ENCODE measurements at places on chromosomes 1 and 21. TPM values are rescaled to one million over a fixed set of nuclear protein-coding genes. Genes with fewer than 3 reads are reported as not detected.

The IL10RB gene
- total RNA-seq: 8.2 TPM

DNA sequence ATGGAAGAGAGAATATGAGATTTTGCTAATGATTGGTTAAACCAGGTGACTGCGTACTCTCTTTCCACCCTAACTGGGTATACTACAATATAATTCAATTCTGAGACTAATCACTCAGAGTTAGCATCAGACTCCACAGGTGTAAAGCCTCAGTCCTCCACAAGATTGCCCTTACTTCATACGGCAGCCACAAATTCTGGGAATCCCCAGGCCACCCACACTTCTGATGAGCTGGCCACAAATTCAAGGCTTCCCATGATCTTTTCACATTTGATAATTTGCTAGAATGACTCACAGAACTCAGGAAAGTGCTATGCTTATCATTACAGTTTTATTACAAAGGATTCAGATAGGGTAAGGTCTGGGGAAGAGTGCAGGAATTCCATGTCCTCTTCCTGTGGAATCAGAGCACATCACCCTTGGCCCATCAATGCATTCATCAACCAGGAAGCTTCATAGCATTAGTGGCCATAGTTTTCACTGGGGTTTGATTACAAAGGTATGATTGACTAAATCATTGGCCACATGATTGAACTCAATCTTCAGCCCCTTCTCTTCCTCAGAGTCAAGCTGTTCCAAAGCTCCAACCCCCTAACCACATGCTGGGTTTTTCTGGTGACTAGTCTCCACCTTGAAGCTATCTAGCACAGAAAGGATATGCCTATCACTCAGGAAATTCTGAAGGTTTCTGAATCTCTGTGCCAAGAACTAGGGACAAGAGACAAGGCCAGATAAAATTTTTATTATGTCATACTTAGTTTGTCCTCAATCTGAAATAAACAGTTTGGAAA lies 131.7 kb downstream of the HHIPL2 start:
- no peak for DNase-seq

DNA sequence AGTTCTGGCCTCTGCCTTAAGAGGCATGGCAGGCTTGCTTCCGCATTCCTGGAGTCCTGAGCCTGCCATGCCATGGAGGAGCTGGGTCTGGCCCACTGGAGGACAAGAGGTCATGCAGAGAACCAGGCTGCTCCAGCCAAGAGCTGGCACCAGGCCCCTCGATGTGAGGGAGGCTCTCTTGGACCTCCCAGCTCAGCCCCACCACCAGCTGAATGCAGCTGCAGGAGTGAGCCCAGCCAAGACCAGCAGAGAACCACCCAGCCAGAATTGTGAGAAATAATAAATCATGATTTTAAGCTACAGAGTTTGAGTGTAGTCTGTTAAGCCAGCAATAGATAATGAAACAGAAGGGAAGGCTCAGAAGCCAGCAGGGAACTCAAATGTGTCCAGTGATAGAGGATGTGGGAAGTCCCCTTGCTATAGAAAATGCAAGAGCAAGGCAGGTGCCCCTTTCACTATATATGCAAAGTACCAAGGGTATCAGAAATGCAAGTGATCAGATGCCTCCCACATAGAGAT lies 118.4 kb downstream of the HIVEP3 start:
- DNase-seq: peak; percentile 37

The DIO1 gene
- total RNA-seq: not detected

DNA sequence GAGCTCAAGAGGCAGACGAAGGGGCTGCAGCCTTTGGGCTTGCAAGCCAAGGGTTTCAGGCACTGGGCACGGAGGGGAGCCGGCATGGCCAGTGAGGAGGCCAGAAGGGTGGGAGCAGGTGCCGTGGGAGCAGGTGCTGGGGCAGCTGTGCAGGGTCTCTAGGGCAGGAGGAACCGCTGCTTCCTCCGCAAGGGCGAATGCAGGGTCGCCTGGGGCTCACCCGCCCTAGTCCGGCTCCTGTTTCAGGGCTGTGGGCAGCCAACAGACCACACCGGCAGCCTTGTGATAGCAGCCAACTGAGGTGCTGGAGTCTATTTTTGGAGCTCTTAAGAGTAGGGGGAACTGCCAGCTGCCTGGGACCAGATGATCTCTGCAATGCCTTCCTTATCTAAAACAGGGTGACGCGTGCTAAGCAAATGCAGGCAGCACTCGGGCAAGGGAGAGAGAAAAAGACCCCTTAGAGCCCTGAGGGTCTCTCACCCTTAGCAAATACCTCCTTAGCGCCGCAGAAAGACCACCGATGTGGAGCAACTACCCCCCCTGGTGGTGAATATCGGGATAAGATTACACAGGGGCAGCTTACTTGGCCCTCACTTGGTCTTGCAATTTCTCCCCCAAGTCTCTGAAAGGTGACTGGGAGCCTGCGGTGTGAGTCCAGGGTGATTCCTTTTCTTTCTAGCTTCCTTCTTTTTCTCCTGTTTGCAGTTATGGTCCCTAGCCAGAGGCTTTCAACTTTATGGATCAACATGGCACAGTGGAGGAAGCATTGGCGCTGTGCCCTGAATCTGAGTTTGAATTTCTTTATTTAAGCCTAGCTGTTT lies 20.7 kb upstream of the MAPKAPK2 start:
- DNase-seq: peak; percentile 83

The KLHDC7A gene
- not detected for total RNA-seq

The RPTN gene
- not detected for total RNA-seq

DNA sequence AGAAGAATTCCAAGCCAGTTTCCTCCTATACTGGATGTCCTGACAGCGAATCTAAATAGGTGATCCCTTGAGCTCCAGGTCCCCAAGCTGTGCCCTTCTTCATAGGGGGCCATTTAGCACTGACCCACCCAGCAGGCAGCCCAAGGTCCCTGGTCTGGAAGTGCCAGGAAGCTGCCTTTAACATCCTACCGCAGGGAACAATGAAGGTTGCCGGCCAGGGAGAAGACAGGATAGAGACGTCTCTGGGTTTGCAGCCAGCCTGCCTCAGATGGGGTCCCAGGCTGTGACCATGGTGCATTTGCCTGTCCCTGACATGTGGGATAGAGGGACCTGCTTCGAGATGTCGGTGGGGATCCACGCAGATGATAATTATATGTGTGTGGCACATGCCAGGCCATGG lies 2.7 kb upstream of the RIPK4 start:
- no peak for DNase-seq

GRCh38 chr1:245108246-245108645 lies 46.5 kb upstream of the KIF26B start:
- DNase-seq: no peak

DNA sequence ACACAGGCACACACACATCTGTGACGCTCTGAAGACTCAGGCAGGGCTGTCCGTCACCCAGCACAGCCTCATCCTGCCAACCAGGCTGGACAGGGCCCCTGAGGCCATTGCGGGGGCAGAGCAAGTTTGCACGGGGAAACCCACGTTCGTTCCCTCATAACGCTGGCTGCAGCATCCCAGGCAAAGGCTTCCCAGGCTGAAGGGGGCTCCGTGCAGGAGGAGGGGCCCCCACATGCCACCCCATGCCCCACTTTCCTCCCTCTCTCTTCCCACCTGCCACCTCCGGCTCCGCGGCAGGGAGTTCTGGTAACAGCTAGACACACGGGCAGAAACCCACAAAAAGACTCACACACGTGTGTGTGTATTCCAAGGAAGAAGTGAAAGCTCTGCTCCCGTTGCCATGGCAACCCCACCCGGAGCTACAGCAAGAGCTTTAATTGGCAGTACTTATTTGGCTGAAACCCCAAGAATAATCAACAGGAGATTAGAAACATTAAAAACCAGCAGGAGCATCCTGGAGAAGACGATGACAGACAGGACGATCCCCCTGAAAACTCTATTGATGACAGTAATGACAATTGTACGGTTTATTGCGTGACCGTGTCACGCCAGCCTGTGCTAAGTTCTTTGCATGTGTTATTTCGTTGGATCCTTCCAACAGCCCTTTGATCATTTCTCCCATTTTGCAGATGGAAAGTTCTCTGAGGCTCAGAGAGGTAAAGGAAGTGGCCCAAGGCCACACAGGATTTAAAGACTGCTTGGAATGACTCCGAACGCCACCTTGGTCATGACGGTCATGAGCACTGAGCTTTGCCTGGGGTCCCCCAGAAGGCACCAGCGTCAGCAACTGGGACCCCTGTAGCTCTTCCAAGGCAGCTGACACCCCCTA lies 247.1 kb downstream of the NPHP4 start:
- no peak for DNase-seq

DNA sequence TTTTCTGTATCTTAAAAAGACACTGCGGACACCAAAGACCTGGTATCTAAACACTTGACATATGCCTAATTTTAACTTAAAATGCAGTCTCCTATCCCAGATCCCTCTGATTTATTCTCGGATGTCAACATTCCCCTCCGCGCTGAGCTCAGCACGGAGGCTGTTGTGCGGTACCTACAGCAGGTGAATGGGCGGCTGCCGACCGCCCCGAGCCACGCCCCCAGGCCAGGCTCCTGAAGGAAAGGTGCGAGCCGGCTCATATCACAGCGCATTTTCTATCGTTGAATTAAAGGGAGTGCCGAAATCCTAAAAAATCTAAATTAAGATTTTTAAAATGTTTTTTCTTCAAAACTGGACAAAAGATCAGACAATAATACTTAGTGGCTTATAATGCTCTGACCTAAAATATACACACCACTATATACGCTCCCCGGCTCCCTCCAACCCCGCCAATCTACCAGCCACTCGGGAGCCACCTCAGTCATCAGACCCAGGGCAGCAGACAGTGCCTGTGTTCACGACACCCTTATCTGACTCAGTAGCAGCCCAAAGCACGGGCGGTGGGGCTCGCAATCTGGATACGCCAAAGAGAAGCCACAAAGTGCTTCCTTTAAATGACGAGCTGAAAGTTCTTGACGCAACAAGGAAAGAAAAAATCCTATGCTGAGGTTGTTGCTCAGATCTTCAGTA lies 4.1 kb downstream of the WRAP73 start:
- DNase-seq: no peak

- no peak for DNase-seq
These were observed 172.0 kb downstream of the CDC7 start for GRCh38 chr1:91672601-91673161.

Data from CD8-positive, alpha-beta T cell (primary cell).